MCF 10A (cell line): ENCODE measurements at places on chromosomes 2 and 18.
A peak's percentile ranks its signal among the peaks of the same experiment; 100 is the strongest.

GRCh38 chr2:159788253-159788652, 9.8 kb downstream of the CD302 start:
- no peaks in the 10 kb centered on the region for H3K36me3 ChIP-seq
- H3K27me3 ChIP-seq = no peaks in the 10 kb centered on the region
- no peak for DNase-seq

GRCh38 chr2:66547118-66547517, 112.2 kb downstream of the MEIS1 start:
- H3K36me3 ChIP-seq = peaks cover 11% of the 10 kb centered on the region
- H3K27ac ChIP-seq = no peak overlapping the region
- no peak overlapping the region for H3K4me3 ChIP-seq
- H3K27me3 ChIP-seq = no peaks in the 10 kb centered on the region
- H3K4me1 ChIP-seq = peaks cover 13% of the 10 kb centered on the region

GRCh38 chr18:48872234-48873145, 78.3 kb downstream of the SMAD7 start:
- no peaks in the 10 kb centered on the region for H3K27me3 ChIP-seq
- peak overlapping the region; percentile 80 for H3K27ac ChIP-seq
- no peak overlapping the region for H3K4me3 ChIP-seq
- peaks cover 16% of the 10 kb centered on the region for H3K4me1 ChIP-seq
- DNase-seq = peak; percentile 62

- H3K27ac ChIP-seq = no peak overlapping the region
- H3K4me3 ChIP-seq = no peak overlapping the region
- no peaks in the 10 kb centered on the region for H3K36me3 ChIP-seq
- no peaks in the 10 kb centered on the region for H3K27me3 ChIP-seq
- peak; percentile 55 for DNase-seq
Measured at GRCh38 chr2:74671479-74671878, 17.4 kb downstream of the SEMA4F start.

GRCh38 chr2:176633754-176634153, 364.5 kb downstream of the MTX2 start:
- DNase-seq = no peak
- no peak overlapping the region for H3K4me3 ChIP-seq
- H3K27me3 ChIP-seq = no peaks in the 10 kb centered on the region
- H3K27ac ChIP-seq = no peak overlapping the region
- no peaks in the 10 kb centered on the region for H3K36me3 ChIP-seq
- no peaks in the 10 kb centered on the region for H3K4me1 ChIP-seq
